ENCODE measurements at places on chromosomes 2 and 18.

DNA sequence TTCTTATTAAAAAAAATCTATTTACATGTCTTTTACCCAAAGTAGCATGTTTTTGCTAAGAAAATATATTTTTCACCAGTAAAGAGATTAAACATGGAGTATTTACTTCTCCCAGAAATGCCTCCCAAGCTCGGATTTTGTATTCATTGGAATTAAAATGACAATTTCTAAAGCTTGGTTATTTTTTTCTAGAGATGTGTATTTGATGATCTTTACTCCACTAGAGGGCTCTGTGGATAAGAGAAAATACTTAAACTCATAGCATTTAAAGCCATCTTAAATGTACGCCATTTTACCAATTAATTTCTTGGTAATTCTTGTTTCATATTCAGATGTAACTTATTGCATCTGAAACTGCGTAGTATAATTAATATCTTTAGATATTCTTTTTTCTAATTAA, 461.4 kb downstream of the GALR1 start:
- no peak for DNase-seq

DNA sequence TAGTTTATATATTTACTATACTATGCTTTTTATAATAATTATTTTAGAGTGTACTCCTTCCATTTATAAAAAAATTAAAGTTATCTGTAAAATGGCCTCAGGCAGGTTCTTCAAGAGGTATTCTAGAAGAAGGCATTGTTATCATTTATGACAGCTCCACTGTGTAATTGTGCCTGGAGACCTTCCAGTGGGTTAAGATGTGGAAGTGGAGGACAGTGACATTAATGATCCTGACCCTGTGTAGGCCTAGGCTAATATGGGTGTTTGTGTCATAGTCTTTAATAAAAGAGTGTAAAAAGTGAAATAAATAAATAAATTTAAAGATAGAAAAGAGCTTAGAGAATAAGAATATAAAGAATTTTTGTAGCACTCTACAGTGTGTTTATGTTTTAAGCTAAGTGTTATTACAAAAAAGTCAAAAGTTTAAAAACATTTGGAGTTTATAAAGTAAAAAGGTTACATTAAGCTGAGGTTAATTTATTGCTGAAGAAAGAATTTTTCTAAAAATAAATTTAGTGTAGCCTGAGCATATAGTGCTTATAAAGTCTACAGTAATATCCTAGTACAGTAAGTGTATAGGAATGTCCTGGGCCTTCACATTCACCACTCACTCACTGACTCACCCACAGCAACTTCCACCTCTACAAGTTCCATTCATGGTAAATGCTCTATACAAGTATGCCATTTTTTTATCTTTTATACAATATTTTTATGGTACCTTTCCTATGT, 190.0 kb upstream of the SESTD1 start:
- no peak for DNase-seq

GRCh38 chr2:121128741-121129659, 156.0 kb downstream of the TFCP2L1 start:
- DNase-seq: no peak

DNA sequence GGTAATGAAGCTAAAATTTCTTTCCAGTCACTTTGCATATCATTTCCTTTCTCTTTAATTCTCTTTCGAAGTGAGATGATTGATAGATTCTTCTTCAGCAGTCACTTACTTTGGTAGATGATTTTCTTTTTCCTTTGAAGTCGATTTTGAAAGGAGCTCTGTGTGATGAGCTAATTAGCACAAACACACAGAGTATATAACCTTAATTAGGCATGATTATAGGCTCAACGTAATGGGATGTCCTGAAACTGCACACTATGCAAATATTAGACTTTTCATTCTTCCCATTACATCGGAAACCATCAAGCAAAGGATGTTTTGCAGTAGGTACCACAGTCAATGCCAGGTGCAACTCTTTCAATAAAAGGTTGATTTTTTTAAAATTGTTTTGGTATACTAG, 6.4 kb upstream of the CTLA4 start:
- DNase-seq: no peak

- DNase-seq: no peak
Observed at GRCh38 chr2:9800975-9801726, 42.1 kb upstream of the TAF1B start.

GRCh38 chr2:95063086-95063958, 37.8 kb downstream of the MAL start:
- DNase-seq: no peak

DNA sequence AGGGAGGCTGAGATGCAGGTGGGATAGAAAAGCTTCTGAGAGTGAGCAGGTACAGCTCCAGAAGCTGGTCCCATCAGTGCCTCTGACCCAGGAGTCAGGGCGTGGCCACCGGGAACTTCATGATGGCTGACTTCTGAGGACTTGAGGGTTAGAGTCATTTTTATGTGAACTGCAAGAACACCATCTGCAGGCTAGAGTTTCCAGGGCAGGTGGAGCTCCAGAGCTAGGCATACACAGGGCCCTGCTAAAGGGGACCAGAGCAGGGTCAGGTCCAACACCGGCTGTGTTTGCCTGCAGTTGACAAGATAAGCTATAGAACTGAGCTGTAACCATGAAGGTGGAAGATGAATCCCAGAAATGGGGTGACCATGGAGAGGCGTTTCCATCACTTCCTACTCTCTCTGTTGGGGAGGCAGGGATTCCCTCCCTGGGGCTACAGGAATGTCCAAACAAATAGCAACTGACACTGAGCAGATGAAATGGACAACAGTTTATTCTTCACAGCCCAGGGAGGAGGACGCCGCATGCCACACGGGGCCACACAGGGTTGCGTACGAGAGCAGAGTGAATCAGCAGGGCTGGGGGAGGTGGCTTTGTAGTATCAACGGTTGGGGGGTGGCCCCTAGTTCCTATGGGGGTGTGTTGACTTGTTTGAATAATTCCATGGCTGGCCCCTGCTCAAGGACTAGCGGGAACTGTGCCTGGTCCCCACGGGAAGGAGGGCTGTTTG, 77.6 kb upstream of the ZNF516 start:
- DNase-seq: no peak

- DNase-seq: no peak
Observed at GRCh38 chr18:2655954-2656236, 369 bp downstream of the SMCHD1 start.

DNA sequence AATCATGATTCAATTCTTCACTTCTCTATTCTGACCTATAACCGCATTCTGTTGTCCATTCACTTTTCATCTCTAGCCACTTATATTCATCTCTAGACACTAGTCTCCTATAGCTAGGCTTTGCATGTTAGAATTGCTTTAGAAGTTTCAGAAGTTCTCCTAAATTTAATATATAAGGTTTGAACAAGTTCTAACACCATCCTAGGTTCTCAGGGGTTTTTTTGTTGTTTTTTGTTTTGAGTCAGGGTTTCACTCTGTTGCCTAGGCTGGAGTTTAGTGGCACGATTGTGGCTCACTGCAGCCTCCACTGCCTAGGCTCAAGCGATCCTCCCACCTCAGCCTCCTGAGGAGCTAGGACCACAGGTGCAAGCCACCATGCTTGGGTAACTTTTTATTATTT, 19.9 kb downstream of the WDSUB1 start:
- no peak for DNase-seq

DNA sequence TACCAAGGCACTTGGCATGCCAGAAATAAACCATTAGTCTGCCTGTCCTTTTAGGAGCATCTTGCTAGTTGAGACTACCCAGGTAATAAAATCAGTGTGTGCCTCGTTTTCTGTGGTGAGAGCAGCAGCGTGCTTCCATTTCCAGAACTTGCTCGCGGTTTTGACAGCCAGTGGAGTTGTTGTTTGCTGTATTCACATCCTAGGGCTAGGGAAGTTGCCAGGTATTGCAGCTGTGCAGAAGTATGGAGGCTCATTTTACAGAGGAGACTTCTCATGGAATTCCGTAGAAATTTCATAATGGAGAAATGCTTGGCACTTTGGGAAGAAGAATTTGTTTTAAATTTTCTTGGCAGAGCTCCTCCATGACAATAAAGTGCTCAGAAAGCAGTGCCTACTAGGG, 1355.1 kb upstream of the ZEB2 start:
- no peak for DNase-seq

- DNase-seq: no peak
Observed at GRCh38 chr2:218123986-218124385, 1.8 kb upstream of the CXCR2 start.

DNA sequence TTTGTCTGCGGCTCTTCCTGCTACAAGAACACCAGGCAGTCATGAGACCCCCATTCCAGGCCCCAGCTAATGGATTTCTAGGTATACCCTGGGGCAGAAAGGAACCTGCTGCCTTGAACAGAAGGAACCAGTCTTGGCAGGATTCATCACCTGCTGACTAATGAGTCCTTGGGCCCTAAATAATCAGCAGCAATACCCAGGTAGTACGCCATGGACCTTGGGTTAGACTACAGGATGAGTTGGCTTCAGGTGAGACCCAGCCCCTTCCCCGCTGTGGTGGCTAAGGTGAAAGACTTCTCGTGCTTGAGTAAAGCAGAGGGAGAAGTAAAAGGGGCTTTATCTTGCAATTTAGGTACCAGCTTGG, 105.0 kb downstream of the SPIRE1 start:
- DNase-seq: no peak

GRCh38 chr2:149170911-149171310, 132.4 kb downstream of the LYPD6B start:
- DNase-seq: no peak

DNA sequence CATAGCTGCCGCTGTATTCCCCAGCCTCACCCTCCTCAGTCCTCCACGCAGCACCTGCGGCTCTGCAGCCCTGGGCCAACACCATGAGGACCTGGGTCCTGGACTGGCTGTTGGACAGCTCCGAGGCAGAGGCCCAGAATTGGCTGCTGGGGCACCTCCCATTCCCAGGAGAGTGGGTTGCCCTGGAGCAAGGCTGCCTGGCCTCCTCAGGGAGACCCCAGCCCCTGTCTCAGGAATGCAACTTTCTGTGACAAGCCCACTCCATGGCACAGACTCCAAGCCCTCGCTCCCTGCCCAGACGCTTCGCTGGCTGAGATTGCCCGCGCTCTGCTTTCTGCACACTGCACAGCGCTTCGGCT, 33.0 kb downstream of the CYP26B1 start:
- no peak for DNase-seq

DNA sequence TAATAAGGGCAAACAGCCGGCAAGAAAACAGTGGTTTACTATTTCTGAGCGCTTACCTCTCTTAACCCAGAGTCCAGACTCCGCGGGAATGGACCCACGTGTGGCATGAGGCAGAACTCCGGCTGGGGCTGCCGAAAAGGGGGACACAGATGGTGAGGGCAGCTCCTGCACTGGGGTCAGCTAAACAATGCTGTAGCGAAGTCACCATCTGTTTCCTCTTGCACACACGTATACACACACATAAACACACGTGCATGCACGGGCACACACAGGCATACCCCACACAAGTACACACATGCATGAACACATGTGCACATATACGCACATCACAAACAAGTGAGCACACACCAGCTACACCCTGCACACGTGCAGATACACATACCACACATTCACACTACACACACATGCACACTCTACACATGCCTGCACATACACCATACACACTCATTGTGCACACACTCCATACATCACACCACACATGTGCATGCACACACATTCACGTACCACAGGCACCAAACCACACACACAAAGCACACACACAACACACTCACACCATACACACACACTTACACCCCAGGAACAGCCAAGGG, 105.9 kb upstream of the ID2 start:
- peak; percentile 62 for DNase-seq

- DNase-seq: no peak
Observed at GRCh38 chr2:36805635-36806224, 109.2 kb downstream of the VIT start.

DNA sequence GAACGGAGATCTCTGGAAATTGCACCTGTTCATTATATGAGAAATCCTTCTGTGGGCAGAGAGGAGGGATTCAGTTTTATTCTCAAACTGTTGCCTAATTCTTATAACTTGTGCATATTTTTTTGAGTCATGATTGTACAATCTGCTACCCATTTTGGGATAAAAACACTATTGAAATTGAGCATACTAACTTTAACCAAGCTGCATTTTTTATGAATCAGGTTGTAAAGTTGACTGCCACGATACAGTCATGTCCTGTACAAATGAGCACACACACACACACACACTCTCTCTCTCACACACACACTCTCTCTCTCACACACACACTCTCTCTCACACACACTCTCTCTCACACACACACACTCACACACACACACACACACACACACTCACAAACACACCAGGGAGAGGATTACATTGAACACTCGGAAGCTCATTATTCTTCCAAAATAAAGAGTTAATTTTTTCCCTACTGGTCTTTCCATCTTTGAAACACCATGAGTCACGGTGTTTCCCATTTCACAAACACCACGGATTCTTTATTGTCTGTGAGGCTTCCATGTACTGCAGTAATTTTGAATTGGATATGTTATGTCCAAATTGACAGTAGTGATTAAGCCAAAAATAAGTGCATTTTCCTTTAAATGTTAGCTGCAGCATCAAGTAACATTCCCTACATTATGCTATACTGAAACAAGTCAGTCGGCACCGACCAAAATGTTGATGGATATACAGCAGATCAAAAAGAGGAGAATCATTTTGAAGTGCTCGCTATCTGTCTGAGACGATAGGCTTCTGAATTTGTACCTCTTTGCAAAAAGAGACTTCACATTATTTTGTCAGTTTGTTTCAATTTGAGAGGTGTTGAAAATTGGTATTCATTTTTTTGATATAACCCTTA, 216.9 kb downstream of the ARHGAP15 start:
- no peak for DNase-seq

DNA sequence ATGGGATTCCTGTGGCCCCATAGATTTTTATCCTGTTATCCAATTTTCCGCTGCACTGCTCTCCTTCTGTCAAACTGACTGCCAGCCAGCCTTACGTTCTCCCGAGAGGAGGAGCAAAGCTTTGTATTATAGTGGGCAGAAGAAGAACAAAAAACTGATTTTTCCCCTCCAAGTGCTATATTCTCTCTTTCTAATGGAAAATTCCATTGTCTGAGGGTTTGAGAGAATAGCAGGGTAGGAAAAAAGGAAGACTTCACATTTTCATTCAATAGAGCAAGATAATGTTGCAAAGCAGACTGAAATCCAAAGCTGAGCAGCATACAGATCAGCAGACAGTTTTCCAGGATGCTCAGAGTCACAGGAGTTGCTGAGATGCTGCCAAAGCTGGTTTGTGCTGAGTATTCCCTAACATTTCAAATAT, 238.0 kb downstream of the UBE2E3 start:
- no peak for DNase-seq

GRCh38 chr2:20444993-20445910, 1.6 kb upstream of the RHOB start:
- no peak for DNase-seq

DNA sequence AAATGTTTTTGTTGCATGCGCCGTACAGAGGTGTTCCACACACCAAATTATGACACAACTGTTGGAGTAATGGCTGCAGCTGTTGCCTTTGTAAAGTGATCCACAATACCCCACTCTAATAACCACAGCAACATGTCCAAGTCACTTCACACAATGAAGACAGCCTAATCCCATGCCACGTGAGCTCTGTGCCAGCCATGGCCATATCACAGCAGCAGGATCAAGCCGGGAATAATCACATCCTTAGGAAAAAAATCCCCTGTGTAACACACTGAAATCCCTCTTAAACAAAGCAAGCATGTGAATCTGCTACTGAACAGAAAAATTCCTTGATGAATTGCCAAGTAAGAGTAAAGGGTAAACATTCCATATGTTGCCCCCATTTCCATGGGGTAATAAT, 179.5 kb upstream of the PARD3B start:
- DNase-seq: no peak

GRCh38 chr2:8107150-8107549, 574.7 kb upstream of the ID2 start:
- no peak for DNase-seq

GRCh38 chr18:1014509-1014908, 109.8 kb downstream of the ADCYAP1 start:
- no peak for DNase-seq

All from hematopoietic multipotent progenitor cell (in vitro differentiated cells).